Foreskin keratinocyte (primary cell): ENCODE measurements at places on chromosomes 11 and 22. TPM values are rescaled to one million over a fixed set of nuclear protein-coding genes. Genes with fewer than 3 reads are reported as not detected.

Gene P4HA3
- 0.64 and 0.95 TPM in 2 replicates for polyA plus RNA-seq

Gene HSPB2
- polyA plus RNA-seq: 0.11 TPM in 1 of 2 replicates, not detected in the other

Gene MISFA
- 0.48 and 0.66 TPM in 2 replicates for polyA plus RNA-seq

Gene SCT
- not detected in 2 replicates for polyA plus RNA-seq

Gene CHRNA10
- 0.35 and 0.55 TPM in 2 replicates for polyA plus RNA-seq

Gene C22orf31
- polyA plus RNA-seq: not detected in 2 replicates

Gene TECTA
- polyA plus RNA-seq: 0.01 and 0.03 TPM in 2 replicates

Gene DCHS1
- 0.02 and 0.03 TPM in 2 replicates for polyA plus RNA-seq

Gene RBMXL2
- not detected in 2 replicates for polyA plus RNA-seq

Gene FJX1
- polyA plus RNA-seq: 57.1 and 75.2 TPM in 2 replicates

Gene CCDC87
- 0.11 and 0.13 TPM in 2 replicates for polyA plus RNA-seq

Gene OR52A1
- polyA plus RNA-seq: not detected in 2 replicates

Gene PRODH
- 0.54 and 2.1 TPM in 2 replicates for polyA plus RNA-seq

Gene C11orf58
- polyA plus RNA-seq: 91.1 and 106 TPM in 2 replicates

Gene CNTN5
- not detected in 2 replicates for polyA plus RNA-seq

Gene ZBTB16
- polyA plus RNA-seq: not detected in 2 replicates

Gene RHOG
- 82.9 and 88.5 TPM in 2 replicates for polyA plus RNA-seq

Gene OR52N5
- not detected in 2 replicates for polyA plus RNA-seq

Gene CHCHD10
- polyA plus RNA-seq: 75.0 and 101 TPM in 2 replicates

Gene BACE1
- 6.1 and 6.6 TPM in 2 replicates for polyA plus RNA-seq

Gene RIC8A
- polyA plus RNA-seq: 113 and 121 TPM in 2 replicates

Gene TEX12
- not detected in 2 replicates for polyA plus RNA-seq
